Activated CD4-positive, alpha-beta T cell treated with anti-CD3 and anti-CD28 coated beads, Interleukin-2, amount 50 U/mL, for 24 hours (primary cell): ENCODE measurements at places on chromosomes 7 and 10.

DNA sequence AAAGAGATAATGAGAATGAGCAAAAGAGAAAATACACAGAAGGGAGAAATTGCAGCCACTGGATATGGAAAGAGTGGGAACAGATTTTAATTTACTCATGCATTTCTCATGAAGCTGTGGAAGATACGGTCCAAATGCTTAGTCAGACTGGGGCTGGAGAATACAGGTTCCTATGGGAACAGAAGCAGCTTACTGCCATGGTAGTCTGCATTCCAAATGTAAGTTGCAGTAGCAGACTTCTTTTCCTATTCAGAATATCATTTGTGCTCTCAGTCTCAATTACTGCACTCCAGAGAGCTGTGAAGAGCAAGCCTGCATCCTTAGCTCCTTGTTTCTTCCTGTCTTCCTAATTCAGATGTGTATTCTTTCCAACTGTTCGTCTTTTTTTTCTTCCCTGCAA, 190.8 kb upstream of the TMEM196 start:
- DNase-seq, result no peak

DNA sequence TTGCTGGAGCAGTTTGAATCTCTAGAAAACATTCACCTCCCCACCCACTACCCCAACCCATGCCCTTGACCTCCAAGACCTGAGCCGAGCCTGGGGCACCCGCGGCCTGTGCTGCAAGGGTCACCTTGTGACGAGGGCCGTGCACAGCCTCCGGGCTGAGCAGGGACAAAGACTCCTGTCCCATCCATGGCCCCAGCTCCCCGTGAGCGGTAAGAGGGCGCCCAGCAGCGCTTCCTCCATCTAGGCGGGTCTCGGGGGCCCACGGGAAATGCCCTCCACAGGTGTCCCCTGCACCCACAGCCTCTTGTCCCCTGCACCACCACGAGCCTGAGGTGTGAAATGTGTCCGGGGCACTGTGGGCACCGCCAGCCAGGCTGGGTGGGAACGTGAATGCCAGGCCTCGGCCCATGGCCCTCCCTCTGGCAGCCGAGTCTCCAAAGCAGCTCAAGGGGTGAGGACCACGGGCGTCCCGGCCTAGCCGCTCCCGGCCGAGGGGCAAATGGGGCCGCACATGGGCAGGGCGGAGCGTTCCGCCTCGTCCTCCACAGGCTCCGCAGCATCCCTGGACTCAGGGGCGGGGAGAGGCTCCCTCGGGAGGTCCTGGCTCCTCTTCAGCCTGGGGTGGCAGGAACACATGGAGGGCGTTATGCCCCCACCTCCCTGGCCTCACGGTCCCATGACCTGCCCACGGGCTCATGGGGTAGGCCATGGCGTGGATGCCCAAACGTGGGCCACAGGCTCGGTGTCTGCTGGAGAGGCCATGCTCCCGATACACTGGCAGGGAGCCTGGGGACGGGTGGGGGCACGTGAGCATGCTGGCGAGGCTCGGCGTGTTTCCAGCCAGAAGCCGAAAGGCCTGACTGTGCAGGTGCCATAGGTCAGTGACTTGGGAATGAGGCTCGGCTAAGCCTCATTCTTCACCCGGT, 21.1 kb downstream of the DPYSL4 start:
- no peak for DNase-seq

- no peak for DNase-seq
These were observed 30.8 kb upstream of the SLC13A1 start for GRCh38 chr7:123230603-123231002.

GRCh38 chr7:95737828-95738505, 34.4 kb upstream of the DYNC1I1 start:
- DNase-seq, result no peak

GRCh38 chr10:104028146-104028545, 57.5 kb downstream of the COL17A1 start:
- DNase-seq, result peak; percentile 9

- no peak for DNase-seq
These were observed 123.3 kb downstream of the WDFY4 start for GRCh38 chr10:48807791-48808470.

DNA sequence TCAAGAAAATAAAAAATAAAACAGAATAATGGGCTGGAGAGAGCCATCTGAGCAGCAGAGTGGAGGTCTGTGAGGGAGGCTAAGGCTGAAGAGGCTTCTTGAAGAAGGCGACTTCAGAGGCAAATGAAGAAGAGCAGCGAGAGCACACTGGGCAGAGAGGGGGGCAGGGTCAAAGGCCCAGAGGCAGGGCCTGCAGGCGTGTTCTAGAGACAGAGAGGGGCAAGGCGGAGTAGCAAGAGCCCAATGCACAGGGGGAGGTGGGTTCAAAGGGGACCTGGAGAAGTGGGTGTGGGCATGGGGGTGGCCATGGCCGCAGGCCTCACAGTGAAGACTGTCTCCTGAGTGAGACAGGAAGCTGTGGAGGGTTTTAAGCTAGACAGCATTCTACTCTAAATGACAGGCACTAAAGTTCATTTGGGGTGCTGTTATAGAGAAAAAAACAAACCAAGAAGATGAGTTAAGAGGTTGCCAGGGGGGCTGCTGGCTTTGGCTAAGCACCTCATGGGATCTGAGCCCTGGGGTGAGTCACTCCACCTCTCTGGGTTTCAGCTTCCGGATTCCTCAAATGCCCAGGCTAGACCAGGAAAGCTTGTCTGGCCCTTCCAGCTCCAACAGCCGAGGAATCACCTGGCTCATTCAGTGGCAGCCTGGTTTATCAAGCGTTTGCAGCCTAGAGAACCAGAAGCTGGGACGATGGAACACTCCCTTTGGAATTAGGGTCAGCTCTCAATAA, 81.7 kb downstream of the DLG5 start:
- DNase-seq, result no peak

- DNase-seq, result no peak
These were observed 22.6 kb upstream of the DLG5 start for GRCh38 chr10:77949167-77949566.

DNA sequence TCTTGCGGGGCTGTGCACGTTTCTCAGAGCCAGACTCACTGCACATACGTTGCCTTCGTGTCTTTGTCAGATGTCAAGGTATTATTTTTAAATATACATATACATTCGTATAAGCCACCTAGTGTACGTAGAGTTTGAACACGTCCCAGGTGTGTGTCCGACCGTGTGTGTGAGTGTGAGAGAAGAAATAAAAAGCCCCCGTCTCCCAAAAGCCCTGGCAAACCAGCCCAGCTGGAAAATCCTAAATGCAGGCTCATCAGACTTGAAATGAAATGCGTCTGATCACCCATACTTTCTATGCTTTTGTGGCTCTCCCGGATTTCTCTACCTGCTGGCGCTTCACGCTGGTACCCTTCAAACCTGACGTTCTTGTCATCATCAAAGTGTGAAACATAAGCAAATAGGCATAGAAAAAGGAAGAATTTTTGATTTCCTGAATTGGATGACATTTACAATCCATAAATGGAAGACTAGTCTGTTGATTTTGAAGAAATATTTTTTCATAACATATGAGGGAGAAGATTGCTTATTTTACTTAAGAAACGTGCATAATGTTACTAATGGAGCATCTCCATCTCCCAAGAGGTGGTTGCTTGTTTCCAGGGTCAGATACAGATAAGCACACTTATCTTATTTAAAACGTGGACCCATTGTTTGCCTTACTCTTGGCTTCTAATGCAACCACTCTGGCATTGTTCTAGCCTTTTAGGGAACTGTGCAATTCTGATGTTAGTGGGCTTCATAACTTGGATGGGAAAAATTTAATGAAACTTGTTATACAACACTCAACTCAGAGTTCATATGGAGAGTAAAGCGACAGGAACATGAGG, 971 bp downstream of the PRKG1 start:
- no peak for DNase-seq

- DNase-seq, result no peak
These were observed 334.7 kb downstream of the LRMDA start for GRCh38 chr10:75766106-75766505.

DNA sequence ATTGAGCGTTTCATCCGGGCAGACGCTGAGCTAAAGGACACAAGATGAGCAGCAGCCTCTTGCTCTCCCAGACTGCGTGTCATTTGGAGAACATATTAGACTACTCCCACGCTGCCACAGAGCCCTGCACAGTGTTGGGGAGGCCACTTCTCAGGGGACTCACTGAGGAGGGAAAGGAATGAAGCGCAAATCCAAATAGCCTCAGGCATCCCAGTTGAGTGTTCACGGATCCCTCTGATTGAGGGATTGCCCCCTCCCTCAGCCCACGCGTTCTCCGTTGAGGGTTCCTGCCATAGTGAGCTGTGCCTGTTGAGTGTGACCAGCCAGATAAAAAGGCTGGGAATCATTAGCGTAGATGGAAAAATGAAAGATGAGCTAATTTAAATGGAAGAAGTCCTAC, 563.4 kb downstream of the ACTR3B start:
- no peak for DNase-seq

GRCh38 chr7:84041649-84042048, 152.9 kb downstream of the SEMA3A start:
- DNase-seq, result no peak

DNA sequence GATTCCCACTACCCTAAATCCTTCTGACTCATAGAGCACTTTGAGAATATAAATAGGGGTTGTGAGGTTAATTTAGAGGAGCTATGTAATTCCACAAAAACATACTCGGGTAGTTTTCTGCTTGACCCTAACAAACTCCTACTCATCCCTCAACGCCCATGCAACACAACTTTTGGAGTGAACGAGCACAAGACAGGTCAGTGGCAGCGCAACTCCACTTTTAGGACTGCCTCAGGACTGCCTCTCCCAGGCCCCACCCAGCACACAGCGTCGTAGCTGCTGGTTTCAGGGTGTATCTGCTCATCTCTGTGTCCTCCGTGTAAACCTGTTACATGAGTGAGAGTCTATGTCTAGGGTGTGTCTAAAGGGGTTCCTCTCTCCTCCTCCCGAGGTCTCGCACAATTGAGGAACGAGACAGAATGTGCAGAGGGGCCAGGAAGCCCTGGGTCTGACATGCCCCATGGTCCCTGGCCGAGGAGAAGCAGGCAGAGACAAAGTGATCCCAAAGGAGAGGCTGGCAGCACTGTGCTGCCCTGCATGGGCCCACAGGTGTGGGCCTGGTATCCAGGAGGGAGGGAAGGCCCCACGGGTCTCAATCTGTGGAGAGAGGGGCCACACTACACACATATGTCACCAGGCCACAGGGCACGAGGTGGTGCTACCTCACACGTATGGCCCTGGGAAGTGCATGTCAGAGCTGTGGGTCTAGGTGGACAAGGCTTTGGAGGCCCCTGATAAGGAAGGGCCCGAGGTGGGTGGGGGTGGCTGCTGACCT, 45.5 kb downstream of the CAMK2B start:
- no peak for DNase-seq

DNA sequence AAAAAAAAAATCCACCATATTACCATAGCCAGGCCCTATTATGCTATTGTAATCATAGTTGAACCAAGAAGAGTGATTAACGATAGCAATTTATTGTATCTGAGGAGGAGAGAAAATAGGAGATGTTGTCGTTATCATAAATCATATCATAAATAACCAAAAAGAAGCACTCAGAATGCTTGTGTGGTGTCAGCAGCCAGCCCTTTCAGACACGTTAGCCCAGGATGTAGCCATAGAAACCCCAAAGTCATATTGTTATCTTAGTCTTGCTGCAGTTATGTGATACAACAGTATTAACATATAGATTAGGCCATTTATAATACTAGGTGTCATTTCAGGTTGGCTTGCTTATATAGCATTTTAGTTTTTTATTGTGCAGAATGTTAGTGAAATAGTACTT, 102.2 kb upstream of the GATA3 start:
- no peak for DNase-seq

GRCh38 chr7:50957431-50957830, 174.7 kb upstream of the GRB10 start:
- no peak for DNase-seq
